ENCODE measurements at places on chromosomes 1 and 21.

- DNase-seq = no peak
These were observed 353.8 kb upstream of the PTBP2 start for GRCh38 chr1:96367791-96368190.

GRCh38 chr1:178031856-178032320, 62.0 kb upstream of the RASAL2 start:
- DNase-seq = peak; percentile 50

- DNase-seq = no peak
These were observed 63.6 kb downstream of the DNM3 start for GRCh38 chr1:171904778-171905450.

- no peak for DNase-seq
These were observed 26.6 kb downstream of the DOP1B start for GRCh38 chr21:36183144-36183795.

GRCh38 chr1:227068883-227069282, 128.8 kb downstream of the COQ8A start:
- DNase-seq = no peak
